ENCODE measurements at places on chromosomes 4 and X.

DNA sequence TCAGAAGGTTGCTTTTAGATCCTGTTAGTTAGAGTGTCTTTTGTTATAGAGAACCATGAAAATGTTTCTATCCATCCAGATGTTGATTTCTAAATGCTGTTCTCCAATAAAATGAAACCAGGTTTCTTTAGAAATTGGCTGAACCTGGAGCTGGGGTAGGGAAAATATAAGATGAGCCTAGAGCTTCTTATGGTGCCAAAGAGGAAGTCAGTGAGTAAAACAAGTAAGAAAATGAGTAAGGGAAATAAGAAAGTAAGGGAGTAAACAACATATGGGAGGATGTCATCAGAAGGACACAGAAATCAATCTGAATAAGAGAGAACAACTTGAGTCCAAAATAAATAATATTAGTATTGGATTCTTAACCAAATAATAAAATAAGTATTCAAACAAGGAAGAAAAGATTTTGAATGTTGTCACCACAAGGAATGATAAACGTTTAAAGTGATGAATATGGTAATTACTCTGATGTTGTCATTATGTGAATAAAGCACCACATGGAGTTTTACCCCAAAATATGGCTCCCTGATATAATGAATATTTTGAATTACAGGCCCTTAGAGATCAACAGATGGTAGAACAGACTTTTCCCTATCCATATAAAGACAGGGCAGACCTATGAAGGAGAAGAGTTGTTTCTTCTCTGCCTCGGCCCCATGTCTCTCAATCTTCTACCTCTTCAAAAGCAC lies 506.1 kb downstream of the IL15 start:
- DNase-seq: no peak

DNA sequence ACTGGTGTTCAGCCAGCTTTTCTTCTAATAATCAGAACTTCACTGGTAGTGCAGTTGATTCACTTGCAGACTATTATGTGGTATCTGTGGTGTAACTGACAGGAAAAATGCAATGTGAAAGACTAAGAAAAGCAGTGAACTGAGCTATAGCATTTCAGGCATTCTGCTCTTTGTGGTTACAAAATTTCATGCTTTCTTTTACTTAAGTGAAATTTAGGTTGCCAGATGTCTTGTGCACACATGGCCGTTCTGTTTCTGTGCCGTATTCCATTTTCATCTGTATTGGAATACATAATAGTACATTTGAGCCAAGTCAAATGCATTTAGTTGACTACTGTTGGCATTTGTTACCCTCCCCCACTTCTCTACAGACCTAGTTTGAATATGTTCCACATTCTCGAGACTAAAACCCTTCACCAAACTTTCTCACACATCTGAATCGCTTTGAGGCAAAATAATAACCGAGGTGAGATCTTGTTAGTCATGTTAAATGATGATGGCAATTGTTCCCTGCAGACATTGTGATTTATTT lies 8.2 kb downstream of the RTL3 start:
- DNase-seq: no peak

DNA sequence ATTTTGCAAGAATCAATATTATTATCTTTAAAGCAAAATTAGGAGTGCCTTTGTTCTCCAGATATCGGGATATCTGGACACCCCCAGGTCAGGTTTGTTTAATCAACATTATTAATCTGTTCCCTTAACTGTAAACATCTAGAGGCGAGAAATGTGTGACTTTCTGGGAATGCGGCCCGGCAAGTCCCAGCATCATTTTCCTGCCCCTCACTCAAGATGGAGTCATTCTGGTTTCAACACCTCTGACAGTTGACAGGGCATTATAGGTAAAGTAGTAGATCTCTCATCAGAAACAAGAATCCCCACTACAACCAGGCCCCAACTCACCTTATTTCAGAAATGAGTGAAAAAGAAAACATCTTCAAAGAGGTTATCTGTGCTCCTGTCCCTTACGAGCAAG lies 331.6 kb upstream of the ZFP42 start:
- DNase-seq: no peak

DNA sequence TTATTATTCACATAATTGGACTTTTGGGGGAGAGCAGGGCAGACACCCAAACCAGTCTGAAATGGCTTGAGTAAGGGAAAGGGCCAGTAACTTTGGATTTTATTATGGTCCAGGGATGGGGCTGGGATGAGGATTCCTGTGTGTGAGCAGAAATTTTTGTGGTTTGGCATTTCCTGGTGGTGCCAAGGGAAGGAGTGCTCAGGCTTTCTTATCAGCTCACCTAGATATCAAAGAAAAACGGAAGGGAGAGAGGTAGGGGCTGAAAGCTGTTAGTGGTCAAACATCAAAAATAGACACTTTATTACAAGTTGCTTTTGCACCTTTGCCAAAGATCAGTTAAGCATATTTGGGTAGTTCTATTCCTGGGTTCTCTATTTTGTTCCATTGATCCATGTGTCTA lies 128.5 kb upstream of the DIPK2B start:
- DNase-seq: no peak

DNA sequence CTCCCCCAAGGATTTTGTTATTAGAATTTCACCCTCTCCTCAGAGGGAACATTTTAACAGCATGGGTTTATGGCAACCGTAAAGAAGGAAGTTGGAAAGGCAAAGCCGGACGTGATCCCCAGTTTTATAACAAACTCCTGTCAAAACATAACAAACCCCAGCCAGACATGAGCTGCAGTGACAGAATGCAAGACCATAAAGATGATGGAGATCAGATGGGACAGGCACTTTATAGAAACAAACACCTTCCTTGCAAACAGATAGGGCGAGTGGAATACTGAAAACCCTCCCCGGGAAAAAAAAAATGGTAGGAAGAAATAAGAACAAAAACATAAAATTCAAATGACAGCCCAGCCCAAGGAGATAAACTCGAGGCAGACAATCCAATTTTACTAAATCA lies 281.4 kb downstream of the LDB2 start:
- no peak for DNase-seq

GRCh38 chrX:10017872-10018271 lies 50.7 kb downstream of the CLDN34 start:
- no peak for DNase-seq

GRCh38 chrX:41332408-41333002 lies 1.5 kb upstream of the DDX3X start:
- DNase-seq: no peak

- DNase-seq: no peak
These were observed 85.9 kb upstream of the GPR34 start for GRCh38 chrX:41602816-41603345.

DNA sequence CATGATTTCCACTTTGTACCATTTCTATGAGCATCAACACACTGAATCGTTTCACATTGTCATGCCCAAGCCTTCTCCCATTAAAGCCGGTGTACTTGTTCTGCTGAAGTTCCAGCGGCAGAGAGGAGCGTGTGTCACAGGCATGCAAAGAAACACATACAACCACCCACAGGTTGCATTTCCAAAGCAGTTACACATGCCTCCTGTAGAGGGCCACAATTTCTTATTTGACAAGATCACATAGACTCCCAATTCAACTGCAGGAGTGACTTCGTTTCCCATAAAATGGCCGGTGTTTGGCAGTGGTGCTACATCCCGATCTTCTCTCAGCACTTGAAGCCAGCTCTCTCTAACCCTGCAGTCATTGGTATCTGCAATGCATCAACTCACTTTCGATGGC lies 992.6 kb downstream of the NLGN4X start:
- DNase-seq: no peak

- DNase-seq: no peak
These were observed 40.1 kb downstream of the STAG2 start for GRCh38 chrX:124001581-124001980.

- no peak for DNase-seq
These were observed 64.9 kb downstream of the HMGB2 start for GRCh38 chr4:173269280-173269679.

DNA sequence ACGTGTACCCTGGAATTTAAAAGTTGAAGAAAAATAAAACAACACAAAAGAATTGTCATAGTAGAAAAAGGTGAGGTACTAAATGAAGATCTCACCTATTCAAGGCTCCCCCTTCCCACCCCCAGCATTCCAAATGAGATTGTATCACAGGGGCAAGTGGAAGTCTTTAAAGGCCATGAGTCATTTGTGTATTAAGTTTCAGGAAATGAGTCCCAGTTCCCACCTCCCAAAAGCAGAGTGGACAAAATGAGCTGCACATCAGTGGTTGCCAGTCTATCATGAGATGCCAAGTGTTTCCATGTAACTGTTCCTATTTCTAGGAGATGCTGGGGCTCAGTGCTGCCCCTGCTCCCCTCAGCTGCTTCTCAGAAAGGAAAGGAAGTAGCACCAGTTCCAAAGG lies 20.1 kb downstream of the ARHGEF9 start:
- DNase-seq: no peak
